GM03348 (cell line): ENCODE measurements at places on chromosomes 7 and 10.

DNA sequence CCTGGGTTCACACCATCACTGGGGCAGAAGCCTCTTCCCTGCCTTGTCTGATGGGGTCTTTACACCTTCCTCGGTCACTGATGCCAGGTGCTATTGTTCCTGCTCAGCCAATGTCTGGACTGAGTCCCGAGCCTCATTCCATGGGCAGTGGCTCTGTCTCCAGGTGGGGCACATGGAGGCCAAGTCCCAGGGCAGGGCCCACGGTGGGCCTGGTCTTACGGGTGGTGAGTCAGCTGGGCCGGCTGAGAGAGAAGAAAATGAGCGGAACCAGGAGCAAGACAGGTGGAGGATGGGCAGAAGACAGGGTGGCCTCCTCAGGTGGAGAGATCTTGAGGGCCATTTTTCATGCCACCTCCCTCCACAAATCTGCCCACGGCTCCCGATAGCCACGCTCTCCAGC, 131.7 kb upstream of the FAM20C start:
- no peak for DNase-seq

- peak; percentile 79 for DNase-seq
Measured at GRCh38 chr7:56097700-56098099, 4.9 kb upstream of the PHKG1 start.

GRCh38 chr7:24932815-24933214, 47.2 kb downstream of the OSBPL3 start:
- no peak for DNase-seq

DNA sequence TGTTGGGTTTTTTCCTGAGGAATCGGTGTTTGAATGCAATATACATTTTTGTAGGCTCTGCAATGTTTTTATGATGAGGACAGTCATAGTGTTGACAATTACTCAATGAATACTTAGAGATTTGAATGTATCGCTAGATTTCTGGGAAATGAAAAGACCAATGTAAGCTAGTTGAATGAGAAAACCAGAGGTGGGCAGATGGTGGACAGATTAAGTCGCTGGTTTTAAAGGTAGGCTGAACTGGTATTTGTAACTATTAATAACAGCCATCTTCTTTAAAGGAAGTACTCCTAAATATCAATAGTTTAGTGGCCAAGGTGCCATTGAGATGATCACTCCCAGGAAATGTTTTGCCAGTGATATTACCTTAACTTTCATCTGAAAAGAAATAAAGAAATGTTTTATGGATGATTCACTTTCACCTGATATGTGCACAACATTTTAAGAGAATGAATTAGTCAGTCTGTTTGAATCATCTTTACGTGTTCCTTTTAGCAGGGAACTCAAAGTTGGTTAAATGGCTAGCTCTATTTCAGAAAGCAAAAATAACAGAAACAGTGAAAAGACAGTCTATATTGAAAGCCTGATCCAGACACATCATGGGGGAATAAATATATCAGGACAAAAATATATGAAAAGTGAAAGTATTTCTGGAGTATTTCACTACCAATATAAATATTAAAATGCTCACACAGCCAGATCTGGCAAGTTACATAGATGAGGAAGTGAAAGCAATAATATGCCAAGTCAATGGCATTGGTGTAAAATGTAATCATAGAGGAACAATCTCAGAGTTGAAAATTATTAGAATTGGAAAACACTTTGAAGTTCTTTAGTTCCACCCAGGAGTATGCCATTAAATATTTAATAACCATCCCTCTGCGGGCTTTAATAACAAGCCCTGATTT, 20.7 kb downstream of the MET start:
- no peak for DNase-seq

DNA sequence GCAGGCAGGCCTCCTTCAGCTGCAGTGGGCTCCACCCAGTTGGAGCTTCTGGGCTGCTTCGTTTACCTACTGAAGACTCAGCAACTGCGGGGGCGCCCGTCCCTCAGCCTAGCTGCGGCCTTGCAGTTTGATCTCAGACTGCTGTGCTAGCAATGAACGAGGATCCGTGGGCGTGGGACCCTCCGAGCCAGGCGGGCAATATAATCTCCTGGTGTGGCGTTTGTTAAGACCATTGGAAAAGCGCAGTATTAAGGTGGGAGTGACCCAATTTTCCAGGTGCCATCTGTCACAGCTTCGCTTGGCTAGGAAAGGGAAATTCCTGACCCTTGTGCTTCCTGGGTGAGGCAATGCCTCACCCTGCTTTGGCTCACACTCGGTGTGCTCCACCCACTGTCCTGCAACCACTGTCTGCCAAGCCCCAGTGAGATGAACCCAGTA, 159.2 kb upstream of the FOXP2 start:
- no peak for DNase-seq
